ENCODE measurements at places on chromosomes 2 and 18. TPM values are rescaled to one million over a fixed set of nuclear protein-coding genes. Genes with fewer than 3 reads are reported as not detected.

Gene DYSF
- 3.4 TPM for total RNA-seq

Gene C2orf69
- 12.5 TPM for total RNA-seq

Gene NEB
- total RNA-seq, result 1.3 TPM

Gene DUSP2
- 437 TPM for total RNA-seq

Gene GREB1
- 1.2 TPM for total RNA-seq

Gene TRPM8
- total RNA-seq, result not detected

Gene OXER1
- total RNA-seq, result 0.20 TPM
